ENCODE measurements at places on chromosomes 2 and 18.
A peak's percentile ranks its signal among the peaks of the same experiment; 100 is the strongest.

DNA sequence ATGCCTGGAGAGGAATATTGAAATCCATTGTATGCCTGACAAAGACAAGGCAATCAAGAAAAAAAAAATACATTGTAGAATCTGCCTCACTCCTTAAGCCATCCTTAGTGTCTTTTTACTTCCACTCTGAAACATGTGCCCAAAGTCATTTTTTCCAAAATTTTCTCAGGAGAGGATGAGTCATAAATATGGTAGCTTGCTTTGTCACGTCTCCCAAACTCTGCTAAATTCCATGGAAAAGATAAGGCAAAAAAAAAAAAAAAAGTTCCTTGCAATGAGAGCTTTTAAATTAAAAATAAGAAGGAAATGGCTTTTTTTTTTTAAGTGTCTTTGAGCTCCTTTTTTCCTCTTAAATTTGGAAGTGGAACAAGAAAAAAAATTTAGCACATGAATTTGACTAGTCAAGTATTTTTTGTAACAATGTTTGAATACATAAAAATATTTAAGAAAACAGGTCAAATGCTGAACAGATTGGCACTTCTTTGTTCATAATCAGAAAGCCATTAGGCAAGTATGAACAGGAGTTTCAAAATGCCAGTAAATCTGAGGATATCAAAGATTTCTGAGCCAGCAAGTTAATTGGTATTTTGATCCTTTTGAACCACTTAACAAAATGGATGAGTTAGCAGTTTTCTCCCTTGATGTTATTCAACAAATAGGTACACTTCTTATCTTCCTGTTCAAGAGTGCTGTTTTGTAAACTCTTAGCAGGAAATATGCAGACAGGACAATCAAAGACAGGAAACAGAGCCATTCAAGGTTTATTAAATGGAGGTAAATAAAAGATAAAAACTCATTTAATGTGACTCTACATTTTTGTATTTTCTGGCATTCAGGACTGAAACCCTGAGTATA lies 247.3 kb upstream of the SP5 start:
- no peak for DNase-seq

GRCh38 chr2:206974551-206974950 lies 35.2 kb downstream of the CPO start:
- no peak for DNase-seq

DNA sequence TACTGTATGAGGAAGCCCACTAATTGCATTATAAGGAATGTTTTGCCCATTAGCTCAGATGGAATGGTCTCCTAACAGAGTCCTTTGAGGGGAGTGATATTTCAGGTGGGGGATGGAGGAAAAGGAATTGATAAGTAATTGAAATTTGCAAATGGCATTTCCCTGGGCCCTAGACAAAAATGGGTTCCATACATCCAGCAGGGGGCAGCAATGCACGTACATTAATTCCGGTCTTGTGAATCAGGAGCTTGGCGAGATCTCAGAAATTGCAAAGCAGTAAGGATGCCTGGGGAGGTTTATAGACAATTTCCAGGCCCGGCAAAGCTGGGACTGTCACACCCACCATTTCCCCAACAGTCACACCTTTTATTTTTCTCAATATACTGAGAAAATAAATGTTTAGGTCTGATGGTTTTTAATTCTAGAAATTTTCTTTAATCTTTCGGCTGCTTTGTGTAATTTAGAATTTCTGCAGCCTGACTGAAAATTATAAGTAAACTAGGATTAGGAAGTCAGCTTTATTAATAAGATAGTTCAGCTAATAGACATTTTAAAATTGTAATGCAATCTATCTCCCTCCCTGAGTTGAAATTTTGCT lies 122.8 kb downstream of the LYPD1 start:
- DNase-seq, result peak; percentile 69

- no peak for DNase-seq
Observed at GRCh38 chr2:181165199-181165868, 184.9 kb downstream of the UBE2E3 start.

Measured in WTC11 (cell line).